Omental fat pad (tissue), 4 donors: ENCODE measurements at places on chromosomes 12 and 14.

DNA sequence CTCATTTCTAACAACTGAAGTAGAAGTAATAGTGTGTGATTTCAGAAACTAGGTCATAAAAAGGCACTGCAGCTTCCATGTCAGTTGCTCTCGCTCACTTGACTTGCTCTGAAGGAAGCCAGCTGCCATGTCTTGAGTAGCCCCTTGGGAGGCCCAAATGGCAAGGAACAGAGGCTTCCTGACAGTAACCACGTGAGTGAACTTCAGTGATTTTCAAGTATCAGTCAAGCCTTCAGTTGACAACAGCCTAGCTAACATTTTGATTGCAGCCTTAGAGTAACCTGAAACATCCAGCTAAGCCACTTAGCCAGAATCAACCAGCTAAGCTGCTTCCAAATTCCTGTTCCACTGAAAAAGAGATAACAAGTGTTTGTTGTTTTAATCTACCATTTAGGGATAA, 26.7 kb downstream of the TOGARAM1 start:
- no peak for DNase-seq

GRCh38 chr14:50030036-50030435, 86.3 kb downstream of the VCPKMT start:
- no peak for DNase-seq

DNA sequence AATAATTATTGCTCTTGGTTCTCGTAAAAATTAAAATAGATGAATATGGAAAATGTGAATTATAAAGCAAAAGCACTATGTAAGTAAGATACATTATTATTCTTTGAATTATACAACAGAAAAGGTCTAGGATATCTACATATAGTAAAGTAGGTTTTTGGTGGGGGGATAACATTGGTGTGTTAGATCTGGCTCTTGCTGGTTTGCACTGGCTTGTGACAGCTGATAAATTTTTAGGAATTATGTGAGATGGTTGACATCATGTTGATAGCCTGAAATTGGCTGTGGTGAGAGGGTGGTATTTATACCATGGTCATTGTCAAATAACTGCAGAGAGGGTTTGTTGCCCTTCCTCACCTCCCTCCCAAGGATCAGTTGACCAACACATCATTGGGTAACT, 50.7 kb upstream of the BTG1 start:
- no peak for DNase-seq

GRCh38 chr12:74945771-74946198, 263.9 kb downstream of the KCNC2 start:
- no peak for DNase-seq

GRCh38 chr12:129052373-129052772, 199.1 kb downstream of the GLT1D1 start:
- DNase-seq: no peak
